A549 treated with CpdA at 1 μM for 4 hours (cell line): ENCODE measurements at places on chromosomes 5 and 9. TPM values are rescaled to one million over a fixed set of nuclear protein-coding genes. Genes with fewer than 3 reads are reported as not detected.

DNAI1 gene
- total RNA-seq: 0.07 to 0.37 TPM (median 0.09 TPM) in 4 of 5 replicates, not detected in the other

BAAT gene
- 0.47 to 0.79 TPM (median 0.58 TPM) in 5 replicates for total RNA-seq

MARCHF11 gene
- not detected in 5 replicates for total RNA-seq

SH3GL2 gene
- total RNA-seq: 0.03 to 0.15 TPM (median 0.11 TPM) in 4 of 5 replicates, not detected in the other

TSLP gene
- not detected in 5 replicates for total RNA-seq

TYRP1 gene
- total RNA-seq: 0.03 TPM in 1 of 5 replicates, not detected in the others

ANKRD18B gene
- total RNA-seq: 5.6 to 8.6 TPM (median 7.2 TPM) in 5 replicates
